ENCODE measurements at places on chromosomes 4 and X. TPM values are rescaled to one million over a fixed set of nuclear protein-coding genes. Genes with fewer than 3 reads are reported as not detected.

The CXCL11 gene
- total RNA-seq = not detected

The PSAPL1 gene
- not detected for total RNA-seq

The EDNRA gene
- total RNA-seq = not detected

The ATOH1 gene
- not detected for total RNA-seq

The MAGEA8 gene
- total RNA-seq = not detected

GRCh38 chr4:139207247-139207646, 30.2 kb upstream of the ELF2 start:
- no peak overlapping the region for H3K4me3 ChIP-seq
- no peaks in the 10 kb centered on the region for H3K36me3 ChIP-seq
- peaks cover 6% of the 10 kb centered on the region for H3K4me1 ChIP-seq
- no peak for DNase-seq

DNA sequence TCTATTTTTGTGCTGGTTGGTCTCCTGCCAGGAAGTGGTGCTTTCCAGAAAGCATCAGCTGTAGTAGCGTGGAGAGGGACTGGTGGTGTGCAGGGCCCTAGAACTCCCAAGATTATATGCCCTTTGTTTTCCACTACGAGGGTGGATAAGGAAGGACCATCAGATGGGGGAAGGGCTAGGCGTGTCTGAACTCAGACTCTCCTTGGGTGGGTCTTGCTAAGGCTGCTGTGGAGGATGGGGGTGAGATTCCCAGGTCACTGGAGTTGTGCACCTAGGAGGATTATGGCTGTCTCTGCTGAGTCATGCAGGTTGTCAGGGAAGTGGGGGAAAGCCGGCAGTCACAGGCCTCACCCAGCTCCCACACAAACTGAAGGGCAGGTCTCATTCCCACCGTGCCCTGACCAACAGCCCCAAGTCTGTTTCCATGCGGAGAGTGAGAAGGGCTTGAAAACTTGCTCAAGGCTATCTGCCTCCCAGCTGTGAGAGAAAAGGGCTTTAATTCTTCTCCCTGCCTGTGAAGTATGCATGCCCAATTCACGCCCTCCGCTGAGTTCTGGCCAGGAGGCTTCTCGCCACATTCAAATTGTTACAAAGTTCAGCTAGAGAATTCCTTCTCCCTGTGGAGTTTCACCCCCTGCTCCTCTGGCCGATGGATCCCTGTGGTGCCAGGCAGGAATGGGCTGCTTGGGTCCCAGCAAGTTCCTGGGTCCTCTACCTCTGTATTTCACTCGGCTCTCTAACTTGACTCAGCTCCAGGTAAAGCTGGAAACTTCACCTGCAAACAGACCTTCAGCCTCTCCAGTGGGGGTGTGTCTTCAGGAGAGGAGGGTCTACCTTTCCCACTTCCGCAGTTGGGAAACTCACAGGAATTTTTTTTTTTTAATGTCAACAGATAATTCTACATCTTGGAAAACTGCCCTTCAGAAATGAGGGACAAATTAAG, 7.7 kb upstream of the CSTF2 start:
- peaks cover 33% of the 10 kb centered on the region for H3K27me3 ChIP-seq
- no peaks in the 10 kb centered on the region for H3K36me3 ChIP-seq
- no peaks in the 10 kb centered on the region for H3K4me1 ChIP-seq
- H3K4me3 ChIP-seq = no peak overlapping the region
- no peak for DNase-seq

GRCh38 chr4:86967073-86967472, 32.3 kb downstream of the AFF1 start:
- no peak overlapping the region for H3K27ac ChIP-seq
- no peak for DNase-seq
- H3K4me1 ChIP-seq = peaks cover 17% of the 10 kb centered on the region
- no peak overlapping the region for H3K4me3 ChIP-seq

DNA sequence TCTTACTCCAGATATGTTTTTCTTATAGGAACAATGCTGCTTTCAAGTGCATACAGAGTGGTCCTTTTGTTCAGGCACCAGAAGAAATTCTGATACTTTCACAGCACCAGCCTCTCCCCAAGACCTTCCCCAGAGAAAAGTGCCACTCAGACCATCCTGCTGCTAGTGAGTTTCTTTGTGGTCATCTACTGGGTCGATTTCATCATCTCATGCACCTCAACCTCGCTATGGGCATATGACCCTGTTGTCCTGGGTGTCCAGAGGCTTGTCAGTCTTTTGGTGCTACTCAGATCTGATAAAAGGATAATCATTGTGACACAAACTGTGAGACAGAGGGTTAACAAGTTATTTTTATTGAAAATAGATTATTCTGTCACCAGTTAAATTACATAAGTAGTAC, 39.5 kb downstream of the WDR13 start:
- no peaks in the 10 kb centered on the region for H3K36me3 ChIP-seq
- DNase-seq = no peak
- H3K4me3 ChIP-seq = no peak overlapping the region
- no peaks in the 10 kb centered on the region for H3K27me3 ChIP-seq
- peaks cover 9% of the 10 kb centered on the region for H3K4me1 ChIP-seq

- H3K36me3 ChIP-seq = peaks cover 39% of the 10 kb centered on the region
- no peak overlapping the region for H3K27ac ChIP-seq
- H3K4me1 ChIP-seq = no peaks in the 10 kb centered on the region
- no peak for DNase-seq
- H3K27me3 ChIP-seq = no peaks in the 10 kb centered on the region
Measured at GRCh38 chr4:122992057-122992456, 69.7 kb upstream of the NUDT6 start.

DNA sequence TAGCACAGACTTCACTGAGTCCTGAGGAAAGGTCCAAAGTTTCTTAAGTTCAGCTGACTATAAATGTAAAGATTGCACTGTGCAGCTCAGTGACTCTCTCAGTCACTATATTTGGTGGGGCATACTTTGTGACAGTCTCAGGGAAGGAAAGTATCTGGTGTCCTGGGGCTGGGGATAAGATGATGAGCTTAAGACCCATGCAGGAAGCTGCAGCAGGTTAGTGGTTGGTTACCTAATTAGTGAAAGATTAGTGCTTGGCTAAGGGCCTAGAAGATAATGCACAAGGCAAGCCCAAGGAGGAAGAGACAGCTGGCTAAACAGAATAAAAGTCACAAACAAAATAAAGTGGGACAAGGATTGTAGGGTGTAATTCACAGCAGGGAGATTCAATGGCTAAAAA, 25.4 kb upstream of the SLITRK4 start:
- H3K4me3 ChIP-seq = no peak overlapping the region
- H3K27me3 ChIP-seq = no peaks in the 10 kb centered on the region
- no peak for DNase-seq
- H3K36me3 ChIP-seq = no peaks in the 10 kb centered on the region
- no peaks in the 10 kb centered on the region for H3K4me1 ChIP-seq
- H3K27ac ChIP-seq = no peak overlapping the region

- no peaks in the 10 kb centered on the region for H3K4me1 ChIP-seq
- no peak for DNase-seq
- H3K27ac ChIP-seq = no peak overlapping the region
Measured at GRCh38 chr4:93994175-93994994, 165.8 kb downstream of the ATOH1 start.

DNA sequence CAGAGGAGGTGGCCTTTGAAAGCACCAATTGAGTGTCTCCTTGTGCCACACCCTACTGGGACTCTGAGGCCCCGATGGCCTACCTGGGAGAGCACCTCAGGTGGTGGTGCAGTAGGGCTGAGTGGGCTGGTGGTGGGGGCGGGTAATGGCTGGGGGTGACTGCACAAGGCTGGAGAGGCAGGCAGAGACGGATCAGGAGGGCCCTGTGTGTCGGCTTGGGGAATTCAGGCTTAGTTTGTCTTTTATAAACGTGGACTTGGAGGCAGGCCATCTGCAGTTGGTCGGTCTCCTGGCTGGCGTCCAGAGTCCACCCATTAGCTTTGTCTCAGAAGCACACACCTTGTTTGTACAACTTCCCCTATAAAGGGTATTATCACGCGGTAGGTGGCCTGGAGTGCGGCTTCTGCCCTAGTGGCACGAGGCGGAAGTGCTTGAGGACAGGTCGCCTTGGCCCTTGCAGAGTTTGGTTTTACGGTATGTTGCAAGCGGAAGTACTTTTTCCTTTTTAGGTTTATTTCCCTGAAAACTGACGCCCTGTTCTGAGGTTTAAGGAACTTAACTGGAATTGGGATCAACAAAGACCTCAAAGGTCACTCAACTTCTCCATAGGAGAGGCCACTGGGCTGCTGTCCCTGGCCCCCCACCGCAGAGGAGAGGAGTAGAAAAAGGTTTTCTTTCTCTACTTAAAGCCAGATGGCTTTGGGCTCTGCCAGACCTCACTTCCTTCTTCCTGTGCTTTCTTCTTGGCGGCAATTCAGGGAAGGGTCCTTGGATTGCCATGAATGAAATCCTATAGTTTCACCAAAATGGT, 8.0 kb downstream of the TBC1D14 start:
- peaks cover 2% of the 10 kb centered on the region for H3K36me3 ChIP-seq
- H3K4me3 ChIP-seq = peak overlapping the region; percentile 49
- peaks cover 71% of the 10 kb centered on the region for H3K4me1 ChIP-seq
- peak overlapping the region; percentile 93 for H3K27ac ChIP-seq
- H3K27me3 ChIP-seq = no peaks in the 10 kb centered on the region

DNA sequence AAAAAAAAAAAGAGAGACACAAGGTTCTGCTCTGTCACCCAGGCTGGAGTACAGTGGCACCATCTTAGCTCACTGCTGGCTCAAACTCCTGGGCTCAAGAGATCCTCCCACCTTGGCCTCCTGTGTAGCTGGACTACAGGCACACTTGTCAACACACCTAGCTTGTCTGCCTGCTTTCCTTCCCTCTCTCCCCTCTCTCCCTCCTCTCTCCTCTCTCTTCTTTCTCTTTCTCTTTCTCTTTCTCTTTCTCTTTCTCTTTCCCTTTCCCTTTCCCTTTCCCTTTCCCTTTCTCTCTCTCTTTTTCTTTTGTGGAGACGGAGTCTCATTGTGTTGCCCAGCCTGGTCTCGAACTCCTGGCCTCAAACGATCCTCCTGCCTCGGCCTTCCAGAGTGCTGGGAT, 132.1 kb downstream of the DIPK2B start:
- peak overlapping the region; percentile 89 for H3K27ac ChIP-seq
- DNase-seq = peak; percentile 17
- no peaks in the 10 kb centered on the region for H3K27me3 ChIP-seq
- H3K4me3 ChIP-seq = peak overlapping the region; percentile 17
- H3K4me1 ChIP-seq = peaks cover 40% of the 10 kb centered on the region

GRCh38 chrX:30941898-30942297, 52.8 kb upstream of the TAB3 start:
- H3K4me3 ChIP-seq = no peak overlapping the region
- no peaks in the 10 kb centered on the region for H3K4me1 ChIP-seq
- DNase-seq = no peak
- H3K27me3 ChIP-seq = no peaks in the 10 kb centered on the region

GRCh38 chr4:41510179-41510578, 27.8 kb upstream of the LIMCH1 start:
- no peak overlapping the region for H3K27ac ChIP-seq
- no peaks in the 10 kb centered on the region for H3K36me3 ChIP-seq
- H3K27me3 ChIP-seq = no peaks in the 10 kb centered on the region
- H3K4me1 ChIP-seq = no peaks in the 10 kb centered on the region

DNA sequence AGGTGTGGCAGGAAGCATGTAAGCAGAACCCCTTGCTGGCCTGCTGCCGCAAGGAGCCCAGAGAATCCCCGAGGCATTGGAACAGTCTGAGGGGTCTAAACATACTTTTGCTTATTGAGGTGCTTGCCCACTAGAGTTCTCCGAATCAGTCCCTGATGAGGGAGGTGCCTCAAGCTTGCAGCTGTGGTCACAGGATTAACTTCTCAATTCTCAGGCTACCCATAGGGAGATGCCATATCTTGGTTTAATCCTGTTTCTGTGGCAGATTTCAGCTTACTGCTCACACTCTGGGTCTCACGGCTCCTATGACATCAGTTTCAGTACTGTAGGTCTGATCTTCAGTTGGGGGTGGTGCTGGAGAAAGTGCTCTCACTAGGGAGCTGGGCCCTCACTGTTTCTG, 39.9 kb downstream of the CCNG2 start:
- no peak overlapping the region for H3K4me3 ChIP-seq
- H3K27ac ChIP-seq = no peak overlapping the region

DNA sequence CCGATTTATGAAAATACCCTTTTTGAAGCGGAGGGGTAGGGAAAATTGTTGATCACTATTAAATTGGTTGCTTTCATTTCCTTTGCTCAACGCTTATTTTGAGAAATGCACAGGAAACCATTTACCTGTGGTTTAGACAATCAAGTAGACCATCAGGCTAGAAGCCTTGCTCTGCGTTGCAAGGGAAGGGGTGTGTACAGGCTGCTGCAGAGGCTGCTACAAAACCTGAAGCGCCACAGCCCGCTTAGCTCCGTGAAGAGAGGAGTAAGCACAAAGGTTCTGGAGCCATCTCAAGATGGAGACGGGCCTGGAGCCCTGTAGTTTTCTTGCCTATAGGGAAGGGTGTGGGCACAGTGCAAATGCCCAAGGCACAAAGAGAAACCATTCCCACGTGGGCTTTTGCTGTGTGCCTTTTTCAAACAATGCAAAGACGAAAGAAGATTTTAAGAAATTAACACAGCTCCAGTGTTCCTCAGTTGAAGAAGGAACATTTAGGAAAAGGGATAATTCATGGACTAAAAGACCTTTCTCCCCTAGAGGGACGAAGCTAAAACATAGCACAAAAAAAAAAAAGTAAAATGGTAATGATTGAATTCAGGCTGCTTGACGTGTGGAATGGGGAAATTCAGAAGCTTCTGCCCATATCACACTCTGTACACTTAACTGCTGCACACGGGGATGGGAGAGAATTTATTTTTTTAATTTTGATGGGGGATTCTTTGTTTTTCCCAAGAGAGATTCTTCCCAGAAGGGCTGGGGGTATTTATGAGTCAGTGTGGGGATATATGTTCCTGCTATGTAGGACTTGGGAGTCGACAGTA, 3.5 kb downstream of the TMSB4X start:
- DNase-seq = peak; percentile 79
- H3K4me3 ChIP-seq = peak overlapping the region; percentile 96
- peak overlapping the region; percentile 99 for H3K27ac ChIP-seq
- peaks cover 42% of the 10 kb centered on the region for H3K4me1 ChIP-seq

DNA sequence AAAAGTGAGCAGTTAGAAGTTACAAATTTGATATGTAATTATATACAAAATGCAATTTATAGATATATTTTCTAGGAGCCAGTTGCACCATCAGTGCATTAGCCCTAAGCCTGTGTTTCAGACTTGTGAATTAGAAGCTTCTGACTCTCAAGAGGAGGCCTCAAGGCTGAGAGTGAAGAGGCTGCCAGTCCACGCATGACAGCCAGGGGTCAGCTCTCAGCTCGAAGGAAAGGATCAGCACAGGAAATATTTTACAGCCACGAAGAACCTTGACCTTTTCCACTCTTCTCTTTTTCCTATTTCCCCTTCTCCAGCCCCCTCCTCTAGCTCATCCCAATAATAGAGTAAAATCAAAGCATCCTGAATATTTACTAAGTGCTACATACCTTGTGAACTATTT, 642.4 kb downstream of the TRIML1 start:
- no peak overlapping the region for H3K4me3 ChIP-seq
- H3K27ac ChIP-seq = no peak overlapping the region
- no peaks in the 10 kb centered on the region for H3K36me3 ChIP-seq
- no peaks in the 10 kb centered on the region for H3K4me1 ChIP-seq
- H3K27me3 ChIP-seq = no peaks in the 10 kb centered on the region

- peaks cover 10% of the 10 kb centered on the region for H3K36me3 ChIP-seq
- no peak overlapping the region for H3K4me3 ChIP-seq
- peaks cover 19% of the 10 kb centered on the region for H3K4me1 ChIP-seq
- H3K27ac ChIP-seq = no peak overlapping the region
- DNase-seq = no peak
- H3K27me3 ChIP-seq = no peaks in the 10 kb centered on the region
Measured at GRCh38 chrX:21933077-21933476, 7.4 kb upstream of the SMS start.

- H3K36me3 ChIP-seq = no peaks in the 10 kb centered on the region
- H3K4me3 ChIP-seq = no peak overlapping the region
- H3K4me1 ChIP-seq = no peaks in the 10 kb centered on the region
Measured at GRCh38 chrX:50381729-50382415, 88.8 kb downstream of the DGKK start.

Data from activated CD4-positive, alpha-beta T cell treated with anti-CD3 and anti-CD28 coated beads, Interleukin-2, amount 10 ng/mL, durations not matched to agents 7 days and 5 days (primary cell).